Fibroblast of lung (primary cell): ENCODE measurements at places on chromosomes 5 and 9.
A peak's percentile ranks its signal among the peaks of the same experiment; 100 is the strongest.

GRCh38 chr9:120926397-120926928 is at the start of gene TRAF1:
Gene TRAF1 (minus strand): TSS chr9:120926796. CDS start chr9:120926075, 721 bp downstream.
- no peak for DNase-seq

GRCh38 chr5:148206620-148207019 is 3.8 kb downstream of the SPINK6 start:
- DNase-seq, result no peak

DNA sequence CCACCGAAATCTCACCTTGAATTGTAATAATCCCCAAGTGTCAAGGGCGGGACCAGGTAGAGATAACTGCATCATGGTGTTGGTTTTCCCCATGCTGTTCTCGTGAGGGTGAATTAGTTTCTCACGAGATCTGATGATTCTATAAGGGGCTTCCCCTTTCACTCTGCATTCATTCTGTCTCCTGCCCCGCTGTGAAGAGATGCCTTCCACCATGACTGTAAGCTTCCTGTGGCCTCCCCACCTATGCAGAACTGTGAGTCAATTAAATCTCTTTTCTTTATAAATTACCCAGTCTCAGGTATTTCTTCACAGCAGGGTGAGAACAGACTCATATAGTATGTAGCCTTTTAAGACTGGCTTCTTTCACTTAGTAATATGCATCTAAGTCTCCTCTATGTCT is 128.1 kb upstream of the NR5A1 start:
- DNase-seq, result no peak

GRCh38 chr9:111890334-111890733 is 6.3 kb upstream of the UGCG start:
- no peak for DNase-seq

DNA sequence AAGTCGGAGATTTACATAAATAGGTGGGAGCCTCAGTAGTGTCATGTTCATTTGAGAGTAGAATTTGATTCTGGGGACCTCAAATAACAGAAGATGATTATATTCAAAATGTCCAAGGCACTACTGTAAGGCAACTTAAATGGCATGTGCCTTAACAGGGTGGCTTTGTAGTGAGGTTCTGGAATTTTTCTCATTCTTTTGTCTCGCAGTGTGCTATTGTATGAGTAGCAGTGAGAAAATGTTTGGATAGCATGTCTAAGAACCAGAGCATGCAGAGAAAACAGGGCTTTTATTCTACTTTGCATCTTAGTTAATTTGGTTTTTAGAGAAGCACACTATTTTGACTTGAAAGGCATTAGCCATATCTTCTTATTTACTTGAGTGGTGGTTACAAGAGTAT is 25.0 kb downstream of the MAST4 start:
- DNase-seq, result peak; percentile 63

DNA sequence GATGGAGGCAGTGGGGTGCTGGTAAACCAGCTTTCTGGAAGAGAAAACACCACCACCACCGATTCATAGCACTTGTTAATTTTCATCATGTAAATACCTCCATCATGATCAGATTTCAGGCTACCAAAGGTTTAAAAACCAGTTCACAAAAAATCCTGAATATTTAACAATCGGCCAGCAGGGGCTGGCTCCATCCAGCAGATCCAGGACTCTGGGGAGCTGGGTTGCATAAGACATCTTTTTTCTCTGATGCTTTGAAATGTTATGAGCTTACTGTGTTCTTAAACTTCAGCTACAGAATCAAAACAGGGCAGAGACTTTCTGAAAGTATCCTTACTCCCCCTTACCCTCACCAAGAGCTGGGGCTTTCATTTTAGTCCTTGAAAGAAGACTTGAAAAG is 14.6 kb upstream of the RNF183 start:
- DNase-seq, result no peak

DNA sequence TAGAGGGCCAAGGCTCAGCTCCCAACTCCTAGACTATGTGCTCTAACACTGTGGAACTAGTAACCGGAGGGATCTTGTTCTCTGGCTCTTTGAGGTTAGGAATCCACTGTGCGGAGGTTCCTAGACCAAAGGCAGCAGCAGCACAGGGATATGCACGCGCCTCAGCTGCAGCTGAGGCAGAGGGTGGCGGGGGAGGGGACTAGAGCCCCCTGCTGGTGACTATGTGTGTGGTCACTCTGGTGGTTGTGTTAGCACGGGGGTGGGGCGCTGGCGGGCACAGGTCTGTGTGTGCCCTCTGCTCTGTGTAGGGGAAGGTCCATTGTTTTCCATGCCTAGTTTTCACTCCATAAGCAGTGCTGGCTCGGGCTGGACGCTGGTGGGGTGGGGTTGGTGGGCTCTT is 458.0 kb upstream of the IZUMO3 start:
- no peak for DNase-seq

DNA sequence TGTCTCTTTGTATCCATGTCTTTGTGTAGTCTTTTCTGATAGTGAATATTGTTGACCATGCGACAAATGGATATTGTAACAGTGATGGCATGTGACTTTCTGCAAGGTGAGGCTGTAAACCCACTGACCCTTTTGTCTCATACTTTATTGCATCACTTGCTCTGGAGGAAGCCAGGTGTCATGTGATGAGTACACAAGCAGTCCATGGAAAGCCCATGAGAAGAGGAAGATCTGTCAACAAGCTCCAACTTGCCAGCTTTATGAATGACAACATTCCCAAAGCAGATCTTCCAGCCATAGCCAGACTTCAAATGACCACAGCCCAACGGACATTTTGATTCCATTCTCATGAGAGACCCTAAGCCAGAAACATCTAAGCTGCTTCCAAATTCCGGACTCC is 450.1 kb upstream of the ACTBL2 start:
- no peak for DNase-seq

DNA sequence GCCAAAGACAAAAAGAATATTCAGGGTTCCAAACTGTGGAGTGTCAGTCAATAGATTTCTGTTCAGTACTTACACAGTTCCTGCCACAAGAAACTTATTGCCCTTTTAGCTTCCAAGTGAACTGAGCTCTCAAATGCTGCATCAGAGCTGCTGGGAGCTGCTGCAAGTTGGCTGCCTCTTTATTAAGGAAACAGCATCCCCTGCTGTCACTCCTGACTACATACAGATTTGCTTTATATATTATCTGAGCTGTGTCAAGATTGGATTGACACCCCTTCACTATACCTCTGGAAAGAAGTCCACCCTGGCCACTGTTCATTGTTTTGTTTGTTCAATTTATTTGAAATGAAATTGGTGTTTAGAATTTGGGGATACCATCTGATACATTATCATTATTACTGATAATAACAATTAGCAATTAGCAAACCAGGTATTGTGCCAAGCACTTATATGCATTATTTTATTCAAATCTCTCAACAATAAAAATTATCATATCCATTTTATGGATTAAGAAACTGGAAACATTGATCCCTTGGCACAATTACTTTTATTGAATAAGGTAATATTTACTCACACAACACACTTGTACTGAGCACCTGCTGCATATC is 16.4 kb upstream of the C5orf58 start:
- peak; percentile 52 for DNase-seq

DNA sequence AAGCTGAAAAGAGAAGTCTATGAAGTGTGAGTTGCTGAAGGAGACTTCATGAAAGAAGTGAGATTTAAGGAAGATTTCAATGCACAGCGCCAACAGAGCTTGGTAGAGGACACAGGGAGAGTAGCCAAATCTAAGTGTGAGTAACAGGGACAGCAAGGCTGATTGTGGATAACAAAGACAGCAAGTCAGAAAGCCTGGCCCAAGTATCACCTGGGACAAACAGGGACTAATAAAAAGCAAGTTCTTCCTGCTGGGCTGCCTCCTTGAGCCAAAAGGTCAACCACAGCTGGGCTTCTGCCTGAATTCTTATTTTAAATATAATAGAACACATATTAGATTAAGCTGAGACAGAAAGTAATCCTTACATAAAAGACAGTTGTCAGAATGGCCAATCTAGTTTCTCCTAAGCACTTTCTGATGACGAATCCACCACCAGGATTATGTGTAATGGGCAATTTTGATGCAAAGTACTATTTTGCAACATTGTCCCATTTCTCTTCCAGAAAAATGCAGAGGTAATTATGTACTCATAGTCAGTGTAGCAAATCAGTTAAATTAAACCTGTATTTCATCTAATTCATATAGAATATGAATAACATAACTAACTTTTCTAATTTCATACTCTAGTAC is 73.8 kb downstream of the MAPKAP1 start:
- DNase-seq, result peak; percentile 43

- DNase-seq, result no peak
Observed at GRCh38 chr5:130965360-130965759, 199.7 kb downstream of the HINT1 start.

DNA sequence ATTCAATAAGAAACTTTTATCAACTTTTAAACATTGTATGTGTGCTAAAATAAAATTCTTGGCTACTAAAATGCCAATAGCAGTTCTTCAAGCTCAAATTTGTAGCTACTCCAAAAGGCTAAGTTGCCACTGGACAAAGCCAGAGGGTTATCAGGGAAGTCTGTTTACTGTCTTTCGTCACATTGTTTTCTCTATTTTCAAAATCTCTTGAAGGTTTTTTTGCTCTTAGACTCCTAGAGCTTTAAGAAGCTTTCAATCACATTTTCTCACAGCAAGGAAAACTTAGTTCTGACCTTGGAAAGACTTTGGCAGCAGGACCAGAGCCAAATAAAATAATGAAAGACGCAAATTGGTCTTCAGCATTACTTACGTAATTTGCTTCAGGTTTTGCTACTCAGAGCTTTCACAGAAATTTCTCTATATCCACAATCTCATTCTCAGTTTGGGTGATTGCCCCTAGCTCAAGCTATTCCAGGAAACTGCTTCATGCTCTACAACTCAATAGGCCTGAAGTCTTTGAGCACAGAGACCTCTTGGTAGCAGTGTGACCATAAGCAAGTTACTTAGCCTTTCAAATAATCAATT is 257.7 kb downstream of the GABRG2 start:
- no peak for DNase-seq

GRCh38 chr5:173010547-173011464 is 27.2 kb downstream of the ATP6V0E1 start:
- DNase-seq, result peak; percentile 25

- peak; percentile 71 for DNase-seq
Observed at GRCh38 chr5:93189707-93190120, 391.3 kb downstream of the NR2F1-AS1 start.

DNA sequence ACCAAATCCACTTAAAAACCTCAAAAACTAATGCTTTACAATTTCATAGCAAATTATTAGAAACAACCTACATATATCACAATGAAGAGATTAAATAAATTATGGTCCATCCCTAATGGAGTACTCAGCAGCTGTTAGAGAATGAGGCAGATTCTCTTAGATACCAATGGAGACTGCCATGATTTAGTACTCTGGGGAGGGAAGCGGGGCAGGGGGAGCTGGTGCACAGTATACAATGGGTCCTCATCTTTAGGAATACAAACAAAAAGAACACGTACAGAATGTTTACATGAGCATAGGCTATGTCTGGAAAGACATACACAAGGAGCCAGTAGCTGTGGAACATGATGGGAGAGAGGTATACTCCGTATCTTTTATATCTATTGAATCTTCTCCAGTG is 2.0 kb downstream of the LIFR start:
- no peak for DNase-seq

- no peak for DNase-seq
Observed at GRCh38 chr9:1042466-1042865, 7.7 kb upstream of the DMRT2 start.
